ENCODE measurements at places on chromosomes 3 and 15. TPM values are rescaled to one million over a fixed set of nuclear protein-coding genes. Genes with fewer than 3 reads are reported as not detected.

SLC28A1 gene
- total RNA-seq, result not detected

UACA gene
- 39.4 TPM for total RNA-seq

SLC22A14 gene
- not detected for total RNA-seq

MUC13 gene
- total RNA-seq, result 8.3 TPM

CD96 gene
- not detected for total RNA-seq

HRG gene
- not detected for total RNA-seq

PLS1 gene
- 12.0 TPM for total RNA-seq

Data from A549 treated with GW870086 at 1 μM for 4 hours (cell line).